Left lung (tissue), 14 donors: ENCODE measurements at places on chromosomes 2 and 18.

GRCh38 chr2:239078128-239078924 is 230.4 kb downstream of the TWIST2 start:
- DNase-seq, result no peak

GRCh38 chr2:210207929-210208328 is 17.3 kb downstream of the ACADL start:
- no peak for DNase-seq

GRCh38 chr18:80006724-80007123 is 18.4 kb upstream of the TXNL4A start:
- no peak for DNase-seq

- no peak for DNase-seq
Measured at GRCh38 chr2:18959952-18960717, 370.8 kb upstream of the NT5C1B start.

GRCh38 chr2:225398372-225398771 is 1.1 kb upstream of the NYAP2 start:
- DNase-seq, result no peak

- DNase-seq, result no peak
Measured at GRCh38 chr2:25387876-25388449, 46.2 kb upstream of the DNMT3A start.

- DNase-seq, result no peak
Measured at GRCh38 chr2:146365041-146365440, 1479.8 kb upstream of the ACVR2A start.

GRCh38 chr2:240452462-240453256 is 17.2 kb downstream of the GPC1 start:
- DNase-seq, result peak; percentile 69

GRCh38 chr2:203240491-203240890 is 1.7 kb downstream of the CYP20A1 start:
- DNase-seq, result no peak

DNA sequence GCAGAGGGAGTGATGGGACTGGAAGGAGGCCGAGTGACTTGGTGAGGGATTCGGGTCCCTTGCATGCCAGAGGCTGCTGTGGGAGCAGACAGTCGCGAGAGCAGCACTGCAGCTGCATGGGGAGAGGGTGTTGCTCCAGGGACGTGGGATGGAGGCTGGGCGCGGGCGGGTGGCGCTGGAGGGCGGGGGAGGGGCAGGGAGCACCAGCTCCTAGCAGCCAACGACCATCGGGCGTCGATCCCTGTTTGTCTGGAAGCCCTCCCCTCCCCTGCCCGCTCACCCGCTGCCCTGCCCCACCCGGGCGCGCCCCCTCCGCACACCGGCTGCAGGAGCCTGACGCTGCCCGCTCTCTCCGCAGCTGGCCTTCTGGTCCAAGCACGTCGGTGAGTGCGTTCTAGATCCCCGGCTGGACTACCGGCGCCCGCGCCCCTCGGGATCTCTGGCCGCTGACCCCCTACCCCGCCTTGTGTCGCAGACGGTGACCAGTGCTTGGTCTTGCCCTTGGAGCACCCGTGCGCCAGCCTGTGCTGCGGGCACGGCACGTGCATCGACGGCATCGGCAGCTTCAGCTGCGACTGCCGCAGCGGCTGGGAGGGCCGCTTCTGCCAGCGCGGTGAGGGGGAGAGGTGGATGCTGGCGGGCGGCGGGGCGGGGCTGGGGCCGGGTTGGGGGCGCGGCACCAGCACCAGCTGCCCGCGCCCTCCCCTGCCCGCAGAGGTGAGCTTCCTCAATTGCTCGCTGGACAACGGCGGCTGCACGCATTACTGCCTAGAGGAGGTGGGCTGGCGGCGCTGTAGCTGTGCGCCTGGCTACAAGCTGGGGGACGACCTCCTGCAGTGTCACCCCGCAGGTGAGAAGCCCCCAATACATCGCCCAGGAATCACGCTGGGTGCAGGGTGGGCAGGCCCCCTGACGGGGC is 4.6 kb downstream of the PROC start:
- DNase-seq, result no peak

DNA sequence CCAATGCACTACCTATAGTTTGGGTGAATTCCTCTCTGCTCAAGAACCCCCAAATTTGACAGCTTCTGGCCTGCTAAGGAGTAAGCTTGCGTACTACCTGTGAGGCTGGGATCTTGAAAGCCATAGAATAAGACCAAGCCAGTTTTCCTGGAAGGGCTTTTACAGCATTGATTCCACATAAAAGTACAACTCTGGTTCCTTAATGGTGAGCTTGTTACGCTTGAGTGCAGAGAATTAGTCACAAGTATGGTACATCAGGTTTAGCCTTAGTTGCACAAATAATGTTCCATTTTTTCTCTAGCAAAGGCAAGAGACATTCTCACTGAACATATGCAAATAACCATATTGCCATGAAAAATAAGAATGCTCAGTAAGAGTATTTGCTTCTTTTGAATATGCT is 39.1 kb upstream of the STK39 start:
- DNase-seq, result no peak

DNA sequence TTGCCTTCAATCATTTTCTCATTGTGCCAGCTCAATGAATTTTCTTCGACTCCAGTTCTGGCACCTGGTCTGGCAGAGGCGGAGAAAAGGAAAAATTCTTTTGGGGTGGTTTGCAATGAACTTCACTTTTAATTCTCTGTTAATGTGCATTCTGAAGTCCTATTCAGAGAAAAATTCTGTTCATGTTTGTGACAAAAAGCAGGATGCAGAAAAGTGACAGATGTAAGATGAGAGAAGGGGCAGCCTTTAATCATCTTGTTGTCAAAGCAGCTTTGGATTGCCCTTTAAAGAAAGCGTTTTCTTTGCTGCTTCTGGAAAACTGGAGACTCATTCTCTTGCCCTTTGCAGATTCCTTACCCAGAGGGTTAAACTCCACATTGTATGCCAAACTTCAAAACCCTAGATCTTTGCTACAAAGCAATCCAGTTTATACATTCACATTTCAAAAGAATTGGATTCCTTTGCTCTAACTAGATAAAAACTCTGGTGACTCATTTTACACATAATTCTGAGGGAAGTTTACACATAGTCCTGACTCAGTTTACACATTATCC is 94.6 kb upstream of the CAVIN2 start:
- no peak for DNase-seq

DNA sequence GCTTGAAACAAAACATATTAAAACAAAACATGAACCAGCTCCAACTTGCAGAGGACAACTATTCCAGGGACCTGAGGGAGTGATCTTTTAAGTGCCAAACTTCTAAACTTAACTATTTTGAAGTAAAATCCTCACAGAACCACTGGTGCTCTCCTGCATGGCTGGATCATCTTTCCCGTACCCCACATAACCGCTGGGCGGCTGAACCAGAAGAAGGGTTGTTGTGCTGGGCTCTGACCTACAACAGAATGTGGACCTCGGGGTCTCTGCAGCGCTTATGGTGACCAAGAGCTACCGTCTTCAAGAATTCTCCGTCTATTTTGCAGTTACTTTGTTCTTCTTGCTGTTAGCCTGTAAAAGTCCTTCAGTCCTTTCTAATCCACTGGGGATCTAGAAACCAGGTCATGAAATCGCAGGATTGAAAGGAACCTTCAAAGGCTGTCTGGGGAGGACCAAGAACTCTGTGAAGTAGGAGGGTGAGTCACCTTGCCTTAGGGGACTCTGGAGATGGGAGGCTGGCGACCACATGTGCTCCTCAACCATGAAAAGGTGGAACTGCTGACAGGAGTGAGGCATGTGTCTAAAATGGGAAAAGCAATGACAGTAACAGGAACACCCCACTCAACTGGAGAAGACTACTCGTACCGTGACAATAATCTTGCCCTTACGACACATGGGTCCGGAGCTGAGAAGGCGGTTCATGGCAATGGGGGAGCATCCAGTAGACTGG is 46.6 kb downstream of the HDLBP start:
- DNase-seq, result no peak

DNA sequence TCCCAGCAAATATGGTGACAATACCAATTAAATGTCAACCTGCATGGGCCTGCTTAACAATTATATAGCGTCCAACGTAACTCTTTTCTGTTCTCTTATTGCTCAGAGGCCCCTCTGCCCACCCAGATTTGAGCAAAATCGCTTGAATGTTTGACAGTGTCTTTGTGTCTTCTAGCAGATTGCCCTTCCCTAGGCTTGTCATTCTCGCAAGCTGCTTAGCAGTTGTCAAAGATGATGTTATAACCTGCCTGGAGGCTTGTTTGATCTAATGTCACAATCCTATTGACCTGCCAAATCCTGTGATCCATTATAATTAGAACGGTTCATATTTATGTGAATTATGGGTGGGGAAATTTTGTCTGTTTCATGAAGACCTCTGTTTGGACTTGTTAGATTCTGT is 108.8 kb downstream of the FARSB start:
- DNase-seq, result no peak

GRCh38 chr2:10190737-10191532 is 68.4 kb downstream of the RRM2 start:
- no peak for DNase-seq

- DNase-seq, result no peak
Measured at GRCh38 chr2:11528228-11528627, 5.6 kb upstream of the GREB1 start.

DNA sequence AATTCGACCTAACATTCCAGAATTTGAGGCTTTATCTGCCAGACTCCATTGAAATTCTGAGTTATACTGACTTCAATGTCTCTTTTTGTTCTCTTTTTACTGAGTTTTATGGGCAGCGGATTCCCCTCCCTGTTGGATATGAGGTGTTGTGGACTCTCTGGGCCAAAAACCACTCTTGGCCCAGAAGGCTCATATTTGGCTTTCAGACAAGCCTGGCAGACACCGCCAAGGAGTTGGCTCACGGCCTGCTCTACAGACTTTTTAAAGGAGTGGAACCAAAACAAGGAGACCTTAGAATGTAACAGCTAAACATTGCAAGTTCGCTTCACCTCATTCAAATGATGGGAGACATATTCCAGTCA is 206.4 kb upstream of the NCKAP5 start:
- DNase-seq, result no peak

- DNase-seq, result peak; percentile 77
Measured at GRCh38 chr18:3281456-3282400, 19.8 kb downstream of the MYL12B start.

GRCh38 chr2:12737738-12738485 is 21.2 kb downstream of the TRIB2 start:
- DNase-seq, result no peak

GRCh38 chr2:11024259-11024645 is 112.5 kb downstream of the KCNF1 start:
- DNase-seq, result peak; percentile 80

- DNase-seq, result peak; percentile 3
Measured at GRCh38 chr2:175207741-175208438, 26.4 kb upstream of the ATP5MC3 start.

DNA sequence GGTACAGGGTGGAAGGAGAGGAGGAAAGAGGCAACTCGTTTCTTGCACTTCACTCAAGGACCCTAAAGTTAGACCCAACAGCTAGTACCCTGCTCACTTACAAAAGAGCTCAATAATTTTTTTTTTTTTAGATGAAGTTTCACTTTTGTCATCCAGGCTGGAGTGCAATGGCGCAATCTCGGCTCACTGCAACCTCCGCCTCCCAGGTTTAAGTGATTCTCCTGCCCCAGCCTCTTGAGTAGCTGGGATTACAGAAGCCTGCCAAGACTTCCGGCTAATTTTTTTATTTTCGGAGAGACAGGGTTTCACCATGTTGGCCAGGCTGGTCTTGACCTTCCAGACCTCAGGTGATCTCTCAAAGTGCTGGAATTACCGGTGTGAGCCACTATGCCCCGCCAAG is 4.1 kb downstream of the ASB3 start:
- no peak for DNase-seq

GRCh38 chr2:239583171-239583878 is 182.5 kb upstream of the HDAC4 start:
- no peak for DNase-seq

- no peak for DNase-seq
Measured at GRCh38 chr2:26621469-26622199, 19.5 kb downstream of the CIB4 start.

- peak; percentile 29 for DNase-seq
Measured at GRCh38 chr2:234863043-234863934, 88.5 kb upstream of the SH3BP4 start.

DNA sequence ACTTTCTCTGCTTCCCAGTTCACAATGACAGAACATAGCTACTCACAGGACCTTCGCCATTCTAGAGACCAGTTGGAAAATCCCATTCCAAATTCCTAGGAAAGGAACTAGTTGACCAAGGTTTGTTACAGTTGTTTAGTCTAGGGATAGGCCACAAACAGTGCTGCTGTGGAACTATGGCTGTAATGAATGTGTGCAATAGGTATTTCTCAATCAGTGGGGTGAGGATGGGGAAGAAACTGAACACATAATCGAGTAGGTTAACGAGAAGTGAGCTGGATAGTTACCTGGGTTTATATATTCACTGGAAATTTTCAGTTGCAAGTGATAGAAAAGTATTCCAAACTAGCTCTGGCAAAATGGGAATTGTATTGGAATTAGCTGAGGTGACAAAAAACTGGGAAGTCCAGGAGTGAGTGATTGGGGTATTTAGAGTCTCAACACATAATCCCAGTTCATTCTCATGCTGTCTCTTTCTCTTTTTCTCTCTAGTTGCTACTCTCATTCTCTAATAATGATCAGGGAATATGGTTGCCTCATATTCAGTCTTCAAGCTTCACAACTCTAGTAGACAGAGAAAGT is 18.2 kb upstream of the HMSD start:
- DNase-seq, result no peak

- DNase-seq, result no peak
Measured at GRCh38 chr2:133846476-133846875, 278.2 kb upstream of the NCKAP5 start.

DNA sequence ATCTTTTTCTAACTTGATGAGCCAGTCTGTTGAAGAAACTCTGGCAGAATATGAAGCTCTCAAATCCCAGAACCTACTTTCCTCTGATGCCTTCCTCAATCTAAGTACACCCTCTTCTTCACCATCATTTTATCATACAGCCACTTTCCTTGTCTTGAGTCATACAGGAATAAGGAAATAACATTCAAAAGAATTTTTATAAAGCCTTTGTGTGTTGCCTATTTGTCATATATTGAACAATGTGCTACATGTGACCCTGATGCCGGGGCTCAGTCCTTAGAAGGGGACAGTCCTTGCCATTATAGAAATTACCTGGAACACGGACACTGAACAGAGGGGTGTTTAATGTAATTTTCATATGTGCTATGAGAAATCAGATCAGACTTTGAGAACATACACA is 27.4 kb downstream of the RAPGEF4 start:
- DNase-seq, result no peak

GRCh38 chr2:241551998-241552737 is 6.4 kb upstream of the BOK start:
- peak; percentile 80 for DNase-seq

DNA sequence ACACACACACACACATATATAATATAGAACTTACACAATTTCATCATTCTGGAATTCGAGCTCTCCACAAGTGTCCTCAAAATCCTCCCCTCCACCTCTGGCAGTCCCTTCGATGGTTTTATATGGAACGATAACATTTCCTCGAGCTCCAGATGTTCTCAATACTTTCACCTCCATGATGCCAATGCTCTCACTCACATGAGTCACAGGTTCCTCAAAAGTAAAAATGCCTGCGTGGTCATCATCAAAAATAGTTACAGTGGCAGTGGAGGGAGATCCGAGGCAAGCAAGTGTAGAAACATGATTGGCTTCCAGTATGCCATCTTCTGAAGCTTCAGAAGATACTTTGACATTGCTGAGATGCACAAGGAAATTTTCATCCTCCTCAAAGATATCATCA is 23.5 kb downstream of the SLC8A1 start:
- DNase-seq, result no peak
